ENCODE measurements at places on chromosomes 6 and 20.

DNA sequence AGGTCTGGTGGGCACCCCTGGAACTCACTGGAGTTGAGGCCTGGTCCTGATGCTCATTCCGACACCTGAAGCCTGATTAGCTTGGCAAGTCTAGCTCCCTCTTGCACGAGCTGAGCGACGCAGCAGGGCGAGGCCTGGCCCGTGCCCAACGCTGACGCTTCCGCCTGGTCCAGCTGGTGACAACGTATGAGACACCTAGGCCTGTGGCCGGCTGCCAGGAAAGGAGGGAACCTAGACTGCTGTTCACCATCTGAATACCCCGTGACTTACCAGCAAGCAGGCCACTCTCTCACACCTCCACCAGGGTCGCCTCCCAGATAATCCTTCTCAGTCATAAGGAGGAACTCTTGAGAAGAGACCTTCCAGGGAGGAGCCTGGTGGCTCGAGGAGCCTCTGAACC lies 24.5 kb downstream of the YTHDF1 start:
- DNase-seq = no peak

DNA sequence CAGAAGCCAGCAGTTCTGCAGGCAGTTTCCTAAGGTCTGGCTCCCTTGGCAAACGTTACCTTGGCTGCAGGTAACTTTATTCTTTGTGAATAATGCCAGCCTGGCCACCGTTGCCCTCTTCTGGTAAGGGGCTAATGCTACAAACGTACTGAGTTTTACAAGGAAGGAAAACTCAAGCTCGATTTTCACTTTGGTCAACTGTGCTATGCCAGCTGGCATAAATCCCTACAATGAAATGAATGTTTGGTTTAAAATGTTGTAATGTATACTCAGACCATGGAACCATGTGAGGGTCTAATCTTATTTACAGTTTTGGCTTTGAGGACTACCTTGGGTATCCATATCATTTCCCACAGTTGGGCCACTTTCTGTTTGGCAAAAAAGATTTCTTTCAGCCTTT lies 101.4 kb downstream of the SLX4IP start:
- DNase-seq = no peak

DNA sequence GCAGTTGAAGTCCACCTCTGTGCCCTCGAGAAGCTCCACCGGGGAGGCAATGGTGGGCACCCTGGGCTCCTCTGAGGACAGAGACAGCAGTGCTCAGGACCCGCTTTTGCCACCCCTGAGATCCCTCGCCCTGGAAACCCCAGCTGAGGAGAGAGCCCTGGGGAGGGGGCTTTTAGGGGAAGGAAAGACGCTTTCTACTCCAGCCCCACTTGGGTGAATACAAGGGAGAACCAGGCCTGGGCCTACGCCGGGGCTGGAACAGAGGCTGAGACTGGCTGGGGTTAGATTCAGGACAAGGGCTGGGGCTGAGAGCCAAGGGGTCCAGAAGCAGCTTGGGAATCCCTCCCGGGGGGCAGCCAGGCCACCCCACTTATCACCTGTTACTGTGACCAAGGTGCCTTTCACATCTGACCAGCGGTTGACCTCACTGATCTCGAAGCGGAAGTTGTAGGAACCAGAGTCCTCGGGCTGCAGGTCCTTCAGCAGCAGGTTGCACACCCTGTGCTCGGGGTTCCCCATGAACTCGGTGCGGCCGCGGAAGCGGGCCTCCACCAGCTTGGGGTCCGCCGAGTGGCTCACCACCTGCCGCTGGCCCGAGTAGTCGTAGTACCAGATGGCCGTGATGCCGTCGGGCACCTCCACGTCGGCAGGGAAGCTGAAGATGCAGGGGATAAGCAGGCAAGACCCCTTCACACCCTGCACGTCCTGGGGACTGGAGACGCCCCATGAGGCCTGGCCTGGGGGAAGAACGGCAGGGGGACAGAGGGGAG lies 6.2 kb downstream of the SIGLEC1 start:
- DNase-seq = no peak

- no peak for DNase-seq
Observed at GRCh38 chr6:132365281-132365907, 35.9 kb downstream of the MOXD1 start.

- DNase-seq = no peak
Observed at GRCh38 chr6:100704961-100705360, 176.2 kb downstream of the ASCC3 start.

GRCh38 chr6:165984729-165985275 lies 182.8 kb downstream of the TBXT start:
- no peak for DNase-seq

- DNase-seq = no peak
Observed at GRCh38 chr20:40925829-40926510, 102.7 kb upstream of the TOP1 start.

- no peak for DNase-seq
Observed at GRCh38 chr6:83429857-83430610, 817 bp downstream of the ME1 start.

- no peak for DNase-seq
Observed at GRCh38 chr6:13302751-13303667, 25.3 kb downstream of the TBC1D7 start.

GRCh38 chr6:40476673-40477072 lies 110.5 kb downstream of the LRFN2 start:
- DNase-seq = no peak

DNA sequence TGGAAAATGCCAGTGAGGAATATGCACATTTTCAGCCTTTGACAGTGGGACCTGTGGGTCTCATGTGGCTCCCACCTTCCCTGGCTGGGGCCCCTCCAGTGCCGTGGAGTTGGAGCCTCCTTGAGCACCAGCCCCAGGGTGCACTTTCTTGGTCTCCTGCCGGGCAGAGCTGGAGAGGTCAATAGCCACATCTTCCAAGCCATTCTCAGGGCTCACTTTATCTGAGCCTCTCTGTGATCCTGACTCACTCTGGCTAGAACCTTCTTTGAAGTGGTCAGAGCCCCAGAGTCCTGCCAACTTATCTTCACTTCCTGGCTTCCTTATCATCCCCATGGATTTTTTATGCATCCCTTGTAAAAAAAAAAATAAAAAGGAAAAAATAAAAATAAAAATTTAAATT lies 5.7 kb downstream of the VSX1 start:
- DNase-seq = no peak

DNA sequence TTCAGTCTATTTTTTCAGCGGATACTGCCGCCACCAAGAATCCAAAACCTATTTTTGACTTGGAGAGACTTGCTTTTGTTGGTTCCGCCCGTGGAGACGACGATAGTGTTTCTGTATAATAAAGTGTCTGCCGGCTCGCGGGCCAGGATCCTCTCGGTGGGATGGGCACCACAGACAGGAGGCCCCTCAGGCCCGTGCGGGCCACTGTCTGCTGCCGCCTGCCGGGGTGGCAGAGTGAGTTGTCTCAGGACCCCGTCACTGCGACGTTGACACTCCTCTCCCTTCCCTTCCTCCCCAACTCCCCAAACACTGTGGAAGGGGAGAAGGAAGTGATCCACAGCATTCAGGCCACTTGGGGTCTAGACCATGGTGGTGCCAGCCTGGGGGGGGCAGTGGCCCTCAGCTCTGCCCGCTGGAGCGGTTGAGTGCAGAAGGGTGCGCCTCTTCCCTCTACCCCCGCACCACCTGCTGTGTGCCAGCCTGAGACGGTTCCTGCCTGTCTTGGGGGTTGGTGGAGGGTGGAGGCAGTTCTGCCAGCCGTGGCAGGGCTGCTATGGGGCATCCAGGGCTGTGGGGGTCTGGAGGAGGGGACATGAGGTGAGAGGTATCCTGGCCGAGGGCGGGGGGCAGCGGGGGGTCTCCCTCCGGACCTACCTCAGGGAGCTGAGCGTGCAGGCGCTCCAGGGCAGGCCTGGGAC lies 17.5 kb downstream of the RBM38 start:
- DNase-seq = no peak

DNA sequence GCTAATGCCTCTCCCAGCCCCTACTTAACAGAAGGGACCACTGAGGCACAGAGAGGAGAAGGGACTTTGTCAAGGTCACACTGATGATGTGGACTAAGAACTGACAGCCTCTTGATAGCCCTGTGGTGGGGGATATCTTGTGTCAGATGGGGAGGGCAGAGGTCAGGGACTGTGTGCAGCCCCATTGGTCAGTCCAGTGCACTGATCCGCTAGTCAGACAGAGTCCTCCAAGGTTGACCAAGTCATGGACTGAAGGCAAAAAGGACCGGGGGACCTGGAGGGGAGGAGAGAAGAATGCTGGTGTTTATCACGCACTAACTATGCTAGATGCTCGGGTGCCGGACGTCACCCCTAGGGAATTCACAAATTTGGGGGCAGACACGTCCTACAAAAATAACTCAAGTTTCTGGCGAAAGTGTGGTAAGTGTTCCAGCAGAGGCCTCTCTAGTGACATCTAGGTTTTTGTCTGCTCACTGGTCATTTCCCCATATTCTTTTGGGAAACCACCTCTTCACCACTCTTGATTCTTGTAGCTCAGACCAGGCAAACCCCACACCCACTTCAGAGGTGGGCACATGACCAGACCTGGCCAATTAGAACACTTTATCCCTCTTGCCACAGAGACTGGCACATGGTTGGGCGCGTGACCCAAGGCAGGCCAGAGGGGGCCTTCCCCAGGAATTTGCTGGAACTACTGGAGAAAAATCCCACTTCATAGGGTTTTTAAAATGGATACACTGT lies 21.0 kb downstream of the TCF15 start:
- DNase-seq = no peak

DNA sequence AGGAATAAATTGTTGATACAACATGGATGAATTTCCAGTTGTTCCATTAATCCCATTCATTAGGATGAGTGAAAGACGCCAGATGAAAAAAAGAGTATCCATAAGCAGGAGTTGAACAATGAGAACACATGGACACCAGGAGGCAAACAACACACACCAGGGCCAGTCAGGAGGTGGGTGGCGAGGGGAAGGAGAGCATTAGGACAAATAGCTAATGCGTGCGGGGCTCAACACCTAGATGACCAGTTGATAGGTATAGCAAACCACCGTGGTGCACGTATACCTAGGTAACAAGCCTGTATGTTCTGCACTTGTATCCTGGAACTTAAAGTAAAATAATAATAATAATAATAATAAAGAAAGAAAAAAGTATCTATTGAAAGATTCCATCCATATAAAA lies 11.1 kb downstream of the PCED1A start:
- DNase-seq = no peak

GRCh38 chr6:108800427-108800864 lies 47.8 kb upstream of the ARMC2 start:
- DNase-seq = no peak

GRCh38 chr20:58523072-58523970 lies 8.1 kb upstream of the APCDD1L start:
- no peak for DNase-seq

- DNase-seq = no peak
Observed at GRCh38 chr6:95545226-95545625, 32.1 kb upstream of the MANEA start.

- no peak for DNase-seq
Observed at GRCh38 chr6:111356551-111356950, 126.5 kb downstream of the REV3L start.

DNA sequence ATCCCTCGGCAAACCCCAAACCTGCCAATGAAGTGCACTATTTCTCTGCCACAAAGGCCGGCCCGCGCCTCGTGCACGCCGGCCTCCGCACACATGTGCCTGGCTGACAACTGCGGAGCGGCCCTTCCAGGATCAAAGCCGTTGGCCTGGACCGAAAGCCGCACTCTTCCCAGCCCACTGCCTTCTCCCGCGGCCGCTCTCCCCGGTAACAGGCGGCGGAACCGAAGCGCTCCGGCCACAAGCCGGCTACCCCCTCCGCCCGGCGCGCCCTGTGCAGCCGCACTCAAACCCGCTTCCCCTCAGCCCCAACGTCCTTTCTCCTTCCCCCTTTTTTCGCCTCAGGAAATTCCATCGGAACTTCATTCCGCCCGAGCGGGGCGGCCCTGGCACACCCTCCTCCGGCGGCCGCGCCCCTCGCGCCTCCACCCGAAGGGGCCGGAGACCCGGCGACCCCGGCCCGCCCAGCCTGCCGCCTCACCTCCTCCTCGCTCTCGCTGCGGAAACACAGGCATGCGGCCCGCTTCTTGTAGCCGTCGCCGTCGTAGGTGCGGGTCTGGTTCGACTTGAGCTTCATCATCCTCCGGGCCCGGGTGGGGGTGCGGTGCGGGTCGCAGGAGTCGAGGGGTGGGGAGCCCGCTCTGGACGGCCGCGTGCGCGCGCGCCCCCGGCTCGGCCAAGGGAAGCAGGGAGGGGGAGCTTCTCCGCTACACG lies 528 bp downstream of the NUDT3 start:
- peak; percentile 67 for DNase-seq

DNA sequence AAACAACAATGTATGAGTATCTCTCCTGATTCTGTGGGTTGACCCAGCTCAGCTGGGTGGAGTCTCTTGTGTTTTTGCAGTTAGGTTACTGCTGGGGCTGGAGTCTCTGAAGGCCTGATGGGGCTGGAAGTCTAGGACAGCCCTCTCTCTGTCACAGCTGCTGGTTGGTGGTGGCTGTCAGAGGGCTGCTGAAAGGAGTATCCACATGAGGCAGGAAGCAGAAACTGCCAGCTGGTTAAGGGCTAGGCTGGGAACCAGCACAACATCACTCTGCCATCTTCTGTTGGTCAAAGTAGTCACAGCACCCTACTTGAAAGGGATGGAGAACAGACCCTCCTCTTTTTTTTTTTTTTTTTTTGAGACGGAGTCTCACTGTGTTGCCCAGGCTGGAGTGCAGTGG lies 10.0 kb upstream of the PACSIN1 start:
- DNase-seq = no peak

- DNase-seq = peak; percentile 19
Observed at GRCh38 chr6:107116328-107116892, 1.1 kb upstream of the BEND3 start.

DNA sequence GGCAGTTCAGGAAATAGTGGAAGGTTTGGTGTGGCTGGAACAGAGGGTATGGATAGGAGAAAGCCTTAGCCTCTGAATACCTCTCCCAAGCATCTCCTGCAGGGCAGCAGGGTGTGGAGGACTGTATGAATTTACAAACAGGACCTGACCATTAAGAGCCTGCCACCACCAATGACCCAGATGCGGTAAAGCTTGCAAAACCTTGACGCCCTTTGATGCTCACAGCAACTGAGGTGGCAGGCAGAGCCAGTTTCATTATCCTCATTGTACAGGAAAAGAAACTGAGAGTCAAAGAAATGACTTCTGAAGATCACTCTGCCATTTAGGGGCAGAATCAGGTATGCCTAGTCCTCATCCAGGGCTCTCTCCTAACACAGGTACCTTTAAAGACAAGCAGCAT lies 2.4 kb downstream of the HM13 start:
- DNase-seq = no peak

DNA sequence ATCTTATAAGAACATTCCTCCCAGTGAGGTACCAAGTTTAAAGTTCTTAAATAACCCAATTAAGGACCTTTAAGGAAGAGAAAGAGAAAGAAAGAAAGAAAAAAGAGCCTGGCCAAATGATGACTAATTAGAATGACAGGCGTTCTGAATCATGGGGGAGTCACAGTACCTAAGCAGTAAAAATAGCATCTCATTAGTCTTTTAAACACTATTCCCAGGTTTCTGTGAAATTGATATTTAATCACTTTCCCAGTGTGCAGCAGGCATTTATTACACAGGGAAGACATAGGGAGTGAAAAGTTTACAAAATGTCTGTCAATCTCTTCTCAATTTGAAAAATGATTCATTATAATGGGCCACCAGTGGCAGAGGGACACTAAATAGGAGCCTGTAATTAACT lies 251.4 kb upstream of the MANEA start:
- DNase-seq = no peak

All from endothelial cell (in vitro differentiated cells).